ENCODE measurements at places on chromosomes 11 and 22.

- ATAC-seq = no peak
Observed at GRCh38 chr11:112481893-112482292, 221.2 kb upstream of the PLET1 start.

DNA sequence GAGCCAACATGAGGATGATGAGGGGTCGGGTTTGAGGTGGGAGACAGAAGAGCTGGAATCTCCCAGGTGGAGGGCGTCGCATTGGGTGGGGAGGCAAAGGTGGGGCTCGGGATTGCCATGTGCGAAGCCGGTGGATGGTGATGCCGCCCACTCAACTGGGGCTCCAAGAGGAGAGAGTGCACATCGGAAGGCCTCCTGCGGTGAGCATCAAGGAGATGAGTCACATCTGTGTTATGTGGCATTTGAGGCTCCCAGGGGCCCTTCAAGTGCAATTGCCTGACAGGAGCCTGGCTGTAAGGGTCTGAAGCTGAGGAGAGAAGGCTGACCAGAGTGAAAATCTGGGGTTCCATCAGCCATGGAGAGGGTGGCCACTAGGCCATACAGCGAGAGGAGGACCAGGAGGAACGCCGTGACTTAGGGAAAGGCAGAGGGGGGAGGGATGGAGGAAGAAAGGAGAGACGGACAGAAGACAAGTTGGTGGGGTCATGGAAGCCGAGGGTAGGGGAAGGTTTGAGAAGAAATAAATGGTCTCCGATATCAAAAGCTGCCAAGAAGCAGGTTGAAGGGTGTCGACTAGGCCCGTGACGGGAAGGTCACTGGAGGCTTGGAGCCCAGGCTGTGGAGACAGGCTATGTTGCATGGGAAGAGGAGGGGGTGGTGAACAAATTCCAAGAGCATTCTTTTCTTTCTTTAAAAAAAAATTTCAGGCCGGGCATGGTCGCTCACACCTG lies 21.3 kb downstream of the RASD2 start:
- no peak for ATAC-seq

DNA sequence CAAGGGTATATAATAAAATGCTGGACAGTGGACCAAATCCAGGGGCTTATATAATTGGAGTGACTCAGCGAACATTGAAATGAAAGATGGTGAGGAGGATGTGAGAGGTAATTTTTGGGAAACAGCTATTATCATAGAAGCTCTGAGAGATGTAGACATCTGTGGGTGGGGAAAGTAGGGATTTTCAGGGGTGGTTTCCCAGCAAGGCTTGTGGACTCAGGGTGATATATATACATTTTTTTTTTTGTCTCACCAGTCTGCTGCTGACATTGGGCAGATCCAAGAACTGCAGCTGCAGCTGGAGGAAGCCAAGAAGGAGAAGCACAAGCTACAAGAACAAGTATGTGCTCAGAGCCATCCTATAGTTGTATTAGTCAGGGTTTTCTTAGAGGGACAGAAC lies 208.1 kb downstream of the MYO18B start:
- ATAC-seq = no peak

DNA sequence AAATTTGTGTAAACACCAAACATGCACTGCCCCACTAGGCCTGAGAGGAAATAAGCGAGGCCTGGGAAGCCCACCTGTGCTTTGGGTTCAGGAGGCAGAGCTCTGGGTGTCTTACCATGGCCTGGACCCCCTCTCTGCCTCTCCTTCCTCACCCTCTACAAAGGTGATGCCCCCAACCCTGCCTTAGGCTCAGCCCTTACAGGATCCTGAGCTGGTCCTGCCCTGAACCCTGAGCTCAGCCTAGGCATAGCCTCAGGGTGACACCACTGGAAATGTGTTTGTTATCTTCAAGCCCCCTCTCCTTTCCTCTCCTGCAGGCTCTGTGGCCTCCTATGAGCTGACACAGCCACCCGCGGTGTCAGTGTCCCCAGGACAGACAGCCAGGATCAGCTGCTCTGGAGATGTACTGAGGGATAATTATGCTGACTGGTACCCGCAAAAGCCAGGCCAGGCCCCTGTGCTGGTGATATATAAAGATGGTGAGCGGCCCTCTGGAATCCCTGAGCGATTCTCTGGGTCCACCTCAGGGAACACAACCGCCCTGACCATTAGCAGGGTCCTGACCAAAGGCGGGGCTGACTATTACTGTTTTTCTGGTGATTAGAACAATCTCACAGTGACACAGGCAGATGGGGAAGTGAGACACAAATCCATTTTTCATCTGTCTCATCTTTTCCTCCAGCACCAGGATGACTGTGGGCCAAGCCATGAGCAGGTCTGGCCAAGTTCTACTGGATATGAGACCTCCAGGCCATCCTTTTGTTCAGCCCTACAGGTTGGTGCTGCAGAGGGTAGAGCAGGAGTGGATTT lies 117.8 kb downstream of the GGTLC2 start:
- no peak for ATAC-seq

DNA sequence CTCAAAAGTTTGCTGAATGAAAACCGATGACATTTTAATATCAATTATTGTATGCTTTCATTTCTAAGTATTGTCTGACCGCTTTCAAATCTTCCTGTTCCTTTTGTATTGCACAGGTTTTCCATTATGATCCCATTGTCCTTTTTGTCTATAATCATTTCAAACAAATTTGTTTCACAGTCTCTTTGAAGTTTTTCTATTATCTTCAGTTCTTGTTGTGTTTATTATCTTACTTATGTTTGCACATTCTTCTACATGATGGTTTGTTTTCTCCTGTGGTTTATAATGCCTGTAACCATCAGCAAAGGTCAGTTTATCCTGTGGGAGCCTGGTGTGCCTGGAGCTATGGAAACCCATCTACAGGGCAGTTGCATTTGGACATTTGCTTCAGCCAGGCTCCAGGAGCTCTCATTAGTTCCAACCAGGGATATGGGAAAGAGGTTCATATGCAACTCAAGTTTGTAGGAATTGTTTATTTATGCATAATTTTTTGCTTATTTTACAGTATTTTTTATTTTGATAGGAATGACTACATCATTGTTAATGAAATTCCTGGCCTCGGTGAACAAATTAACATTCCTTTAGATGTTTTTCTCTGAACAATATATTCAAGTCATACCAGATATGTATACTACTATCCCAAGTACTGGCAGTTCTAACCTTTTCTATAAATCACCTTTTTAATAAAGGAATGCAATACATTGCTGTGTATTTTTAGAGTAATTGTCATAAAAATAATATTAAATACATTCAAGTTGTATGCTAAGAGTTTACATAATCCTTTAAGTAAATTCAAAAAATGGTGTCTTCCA lies 179.2 kb downstream of the SBF2 start:
- ATAC-seq = no peak

DNA sequence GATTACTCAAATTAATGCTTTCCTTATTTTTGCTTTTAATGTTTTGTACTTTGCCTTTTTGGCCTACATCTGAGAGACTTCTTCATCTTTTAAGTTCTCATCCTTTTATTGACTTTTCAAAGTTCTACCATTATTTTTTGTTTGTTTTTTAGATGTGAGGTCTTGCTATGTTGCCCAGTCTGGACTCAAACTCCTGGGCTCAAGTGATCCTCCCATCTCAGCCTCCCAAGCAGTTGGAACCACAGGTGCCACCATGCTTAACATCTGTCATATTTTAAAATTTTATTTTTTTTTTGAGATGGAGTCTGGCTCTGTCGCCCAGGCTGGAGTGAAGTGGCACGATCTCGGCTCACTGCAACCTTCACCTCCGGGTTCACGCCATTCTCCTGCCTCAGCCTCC lies 57.8 kb downstream of the PPP6R2 start:
- no peak for ATAC-seq

- no peak for ATAC-seq
Observed at GRCh38 chr22:20271114-20271994, 3.2 kb upstream of the RTN4R start.

DNA sequence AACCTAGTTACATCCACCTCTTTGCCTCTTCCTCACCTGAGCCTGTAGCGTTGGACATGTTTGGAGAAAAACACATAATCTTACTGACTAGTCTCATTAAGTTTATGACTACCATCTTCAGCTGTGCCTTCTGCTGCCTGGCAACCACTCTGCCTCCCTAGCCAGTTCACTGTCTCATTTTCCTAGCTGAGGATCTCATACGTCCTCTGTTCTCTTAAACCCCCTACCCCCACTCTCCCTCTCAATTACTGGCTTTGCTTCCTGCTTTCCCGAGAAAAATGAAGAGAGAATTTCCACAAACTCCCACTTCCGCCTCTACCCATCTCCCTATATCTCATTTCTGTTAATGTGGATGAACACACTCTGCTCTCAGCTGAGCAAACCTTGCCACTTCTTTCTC lies 239.3 kb upstream of the POU2AF2 start:
- no peak for ATAC-seq
